ENCODE measurements at places on chromosomes 2 and 18. TPM values are rescaled to one million over a fixed set of nuclear protein-coding genes. Genes with fewer than 3 reads are reported as not detected.

Gene PXDN
- 1.00 TPM for total RNA-seq

Gene CD8B2
- total RNA-seq: 4.5 TPM

Gene CNTNAP5
- not detected for total RNA-seq

- H3K36me3 ChIP-seq: no peaks in the 10 kb centered on the region
- DNase-seq: no peak
- H3K4me1 ChIP-seq: no peaks in the 10 kb centered on the region
- no peaks in the 10 kb centered on the region for H3K27me3 ChIP-seq
- H3K27ac ChIP-seq: no peak overlapping the region
- H3K4me3 ChIP-seq: no peak overlapping the region
Observed at GRCh38 chr2:177072090-177072489, 140.5 kb upstream of the HNRNPA3 start.

DNA sequence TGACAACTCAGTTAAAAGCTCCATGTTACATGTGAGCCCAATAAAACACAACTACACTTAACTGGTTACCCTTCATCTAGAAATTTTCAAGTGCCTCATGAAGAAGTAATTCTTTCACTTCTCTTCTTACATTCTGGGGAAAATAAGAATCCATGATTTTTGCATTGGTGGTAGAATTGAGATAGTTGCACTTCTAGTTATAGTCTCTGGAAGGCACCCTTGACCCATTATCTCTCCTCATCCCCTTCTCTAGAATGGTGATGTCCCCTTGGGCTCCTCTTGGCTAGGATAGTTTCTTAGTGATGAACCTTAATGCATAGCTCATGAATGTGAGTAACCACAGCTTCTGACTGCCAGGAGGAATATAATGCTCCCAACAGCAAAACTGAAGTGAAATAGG lies 3.6 kb downstream of the LGALSL start:
- no peaks in the 10 kb centered on the region for H3K27me3 ChIP-seq
- DNase-seq: no peak
- no peak overlapping the region for H3K27ac ChIP-seq
- H3K36me3 ChIP-seq: no peaks in the 10 kb centered on the region

GRCh38 chr2:113848758-113849415 lies 41.0 kb upstream of the ACTR3 start:
- no peaks in the 10 kb centered on the region for H3K36me3 ChIP-seq
- no peak for DNase-seq
- H3K4me1 ChIP-seq: no peaks in the 10 kb centered on the region
- H3K27ac ChIP-seq: no peak overlapping the region
- H3K4me3 ChIP-seq: no peak overlapping the region

All from CD8-positive, alpha-beta memory T cell (primary cell).